ENCODE measurements at places on chromosomes 2 and 18.

GRCh38 chr18:44812426-44812825 is 131.7 kb downstream of the SETBP1 start:
- no peak for DNase-seq

GRCh38 chr18:74152857-74153256 is 4.5 kb downstream of the TIMM21 start:
- DNase-seq, result no peak

DNA sequence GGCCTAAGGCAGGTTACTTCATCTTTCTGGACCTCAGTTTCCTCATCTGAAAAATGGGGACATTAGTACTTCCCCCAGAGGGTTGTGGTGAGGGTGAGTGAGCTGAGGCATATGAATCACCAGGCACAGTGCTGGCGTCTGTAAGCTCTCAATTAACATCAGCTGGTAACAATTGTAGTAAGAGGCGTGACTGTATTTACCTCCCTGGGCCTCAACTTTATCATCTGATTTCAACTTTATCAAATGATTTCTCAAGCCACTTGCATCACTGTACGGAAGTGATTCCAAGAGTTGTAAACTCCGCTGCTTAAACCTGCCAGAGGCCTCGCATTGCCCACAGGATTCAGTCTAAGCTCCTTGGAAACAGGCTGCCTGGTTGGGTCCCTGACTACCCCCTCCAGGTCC is 53.6 kb upstream of the PKDCC start:
- no peak for DNase-seq

DNA sequence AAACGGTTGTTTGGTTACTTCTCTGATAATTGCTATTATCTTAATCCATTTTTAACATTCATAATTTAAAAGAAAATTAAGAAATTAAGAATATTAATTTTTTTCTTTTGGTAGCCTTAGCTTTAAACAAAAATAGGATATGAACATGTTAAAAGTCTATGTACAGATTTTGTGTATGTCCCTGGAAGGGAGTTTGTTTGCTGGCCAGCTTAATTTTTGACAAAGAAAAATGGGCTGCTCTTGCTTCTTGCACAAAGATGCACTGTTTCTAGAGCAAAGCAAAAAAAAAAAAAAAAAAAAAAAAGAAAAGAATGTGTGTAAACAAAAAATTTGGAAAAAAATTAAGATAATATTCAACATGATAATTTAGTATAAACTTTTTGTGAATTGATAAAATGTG is 1.3 kb downstream of the RFTN2 start:
- DNase-seq, result no peak

- no peak for DNase-seq
These were observed 180.0 kb downstream of the NRXN1 start for GRCh38 chr2:50851886-50852285.

- no peak for DNase-seq
These were observed 386.2 kb upstream of the HNRNPA3 start for GRCh38 chr2:176826356-176826755.

- no peak for DNase-seq
These were observed 25.0 kb upstream of the ASXL2 start for GRCh38 chr2:25903216-25903776.

DNA sequence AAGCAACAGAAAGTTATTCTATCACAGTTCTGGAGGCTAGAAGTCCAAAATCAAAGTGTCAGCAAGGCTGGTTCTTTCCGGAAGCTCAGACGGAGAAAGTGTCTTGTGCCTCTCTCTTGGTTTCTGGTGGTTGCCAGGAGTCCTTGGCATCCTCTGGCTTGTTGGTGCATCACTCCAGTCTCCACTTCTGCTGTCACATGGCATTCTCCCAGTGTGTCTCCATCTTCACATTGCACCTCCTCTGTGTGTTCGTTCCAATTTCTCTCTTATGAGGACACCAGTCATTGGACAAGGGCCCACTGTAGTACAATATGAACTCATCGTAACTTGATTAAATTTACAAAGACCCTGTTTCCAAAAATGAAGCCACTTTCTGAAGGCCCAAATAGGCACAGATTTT is 175.4 kb upstream of the ATP5MC3 start:
- no peak for DNase-seq

Data from right atrium auricular region (tissue), 2 donors.